ENCODE measurements at places on chromosomes 12 and 14.

GRCh38 chr12:109639151-109639872 is 65.7 kb downstream of the MVK start:
- no peak for DNase-seq

DNA sequence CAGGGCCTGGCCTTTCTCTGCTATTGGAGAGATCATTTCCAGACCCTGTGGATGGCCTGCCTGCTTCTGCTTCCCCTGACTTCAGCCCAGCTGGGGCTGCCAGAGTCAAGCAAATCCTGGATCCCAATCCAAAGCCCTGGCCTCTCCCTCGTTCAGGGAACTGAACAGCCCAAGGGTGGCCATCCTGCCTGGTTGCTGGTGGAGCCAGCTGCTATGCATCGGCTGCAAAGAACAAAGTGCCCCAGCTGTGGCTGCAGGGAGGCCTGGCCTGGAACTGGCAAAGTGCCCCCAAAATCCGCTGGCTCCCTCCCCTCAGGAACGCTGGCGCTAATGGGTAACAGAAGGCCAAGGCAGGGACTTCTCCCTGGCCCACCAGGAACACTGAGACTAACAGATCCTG is 56.4 kb downstream of the LRRC74A start:
- DNase-seq = no peak

GRCh38 chr14:75262641-75263040 is 16.0 kb upstream of the FOS start:
- DNase-seq = no peak

GRCh38 chr12:52650520-52651081 is 1.4 kb downstream of the KRT2 start:
- DNase-seq = no peak

GRCh38 chr12:102234599-102234998 is 37.0 kb upstream of the PMCH start:
- no peak for DNase-seq

DNA sequence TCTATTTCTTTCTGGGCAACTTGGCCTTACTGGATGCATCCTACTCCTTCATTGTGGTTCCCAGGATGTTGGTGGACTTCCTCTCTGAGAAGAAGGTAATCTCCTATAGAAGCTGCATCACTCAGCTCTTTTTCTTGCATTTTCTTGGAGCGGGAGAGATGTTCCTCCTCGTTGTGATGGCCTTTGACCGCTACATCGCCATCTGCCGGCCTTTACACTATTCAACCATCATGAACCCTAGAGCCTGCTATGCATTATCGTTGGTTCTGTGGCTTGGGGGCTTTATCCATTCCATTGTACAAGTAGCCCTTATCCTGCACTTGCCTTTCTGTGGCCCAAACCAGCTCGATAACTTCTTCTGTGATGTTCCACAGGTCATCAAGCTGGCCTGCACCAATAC is 5.3 kb downstream of the OR4N5 start:
- no peak for DNase-seq

- peak; percentile 17 for DNase-seq
These were observed 68.7 kb downstream of the CCDC88C start for GRCh38 chr14:91348845-91349465.

GRCh38 chr12:12467688-12468261 is 94.9 kb downstream of the DUSP16 start:
- no peak for DNase-seq
